SK-N-DZ (cell line): ENCODE measurements at places on chromosomes 16 and 17.

DNA sequence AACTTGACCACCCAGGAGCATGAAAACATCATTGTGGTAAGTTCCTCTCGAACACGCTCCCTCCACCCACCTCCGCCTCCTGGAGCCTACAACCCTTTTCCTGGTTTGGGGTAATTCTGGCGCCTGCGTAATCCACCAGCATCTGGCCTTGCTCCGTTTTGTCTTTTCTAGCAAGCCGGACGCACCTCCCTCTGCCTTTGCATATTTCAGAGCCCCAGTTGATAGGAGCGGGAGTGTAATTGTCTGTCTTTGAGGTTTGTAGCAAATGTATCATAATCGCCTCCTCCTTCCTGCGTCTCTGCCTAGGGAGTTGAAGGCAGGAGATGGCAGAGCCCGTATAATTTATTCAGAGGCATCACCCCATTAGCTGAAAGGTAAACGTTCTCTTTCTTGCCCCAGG lies 121.3 kb upstream of the PLCG2 start:
- no peak for DNase-seq

GRCh38 chr17:34654276-34654880 lies 75.0 kb downstream of the TMEM132E start:
- DNase-seq = no peak

GRCh38 chr17:39118674-39119419 lies 32.6 kb downstream of the PLXDC1 start:
- DNase-seq = no peak

DNA sequence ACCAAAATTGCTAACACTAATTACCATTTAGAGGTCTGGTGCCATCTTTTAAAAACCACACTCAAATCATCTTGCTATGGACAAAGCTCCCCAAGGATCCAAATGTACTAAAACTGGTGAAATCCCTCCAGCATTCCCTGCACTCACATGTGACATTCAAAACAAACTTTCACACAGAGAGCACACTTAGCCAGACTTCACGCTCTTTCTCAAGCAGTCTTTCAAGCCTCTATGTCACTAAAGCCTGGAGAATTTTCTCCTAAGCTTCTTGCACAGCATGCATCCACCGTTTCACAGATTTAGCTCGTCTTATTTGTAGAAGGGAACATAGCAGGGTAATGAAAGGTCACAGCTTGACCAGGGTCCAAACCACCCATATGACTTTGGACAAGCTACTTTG lies 19.3 kb downstream of the CMTM3 start:
- DNase-seq = no peak

DNA sequence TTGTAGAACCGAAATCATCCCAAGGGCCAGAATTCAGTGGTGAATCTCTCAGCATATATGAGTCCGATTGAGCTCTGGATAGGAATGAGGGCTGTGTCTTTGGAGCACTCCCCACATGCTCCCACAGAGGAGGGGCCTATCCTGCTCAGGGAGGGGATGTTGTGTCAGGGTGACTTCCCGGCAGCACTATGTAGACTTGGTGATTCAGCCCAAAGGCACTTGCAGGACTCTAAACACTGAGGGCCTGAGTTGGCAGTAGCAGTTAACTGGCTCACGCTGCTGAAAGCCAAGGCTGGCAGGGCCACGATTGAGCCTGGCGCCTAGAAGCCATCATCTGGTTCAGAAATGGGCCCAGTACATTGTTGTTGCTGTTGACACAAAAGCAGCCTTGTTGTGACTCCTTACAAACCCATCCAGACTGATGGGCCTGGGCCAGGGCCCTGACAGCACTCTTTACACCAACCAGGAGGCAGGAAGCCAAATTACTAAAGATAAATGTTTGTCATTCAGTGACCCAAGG lies 31.9 kb downstream of the NMT1 start:
- DNase-seq = no peak

DNA sequence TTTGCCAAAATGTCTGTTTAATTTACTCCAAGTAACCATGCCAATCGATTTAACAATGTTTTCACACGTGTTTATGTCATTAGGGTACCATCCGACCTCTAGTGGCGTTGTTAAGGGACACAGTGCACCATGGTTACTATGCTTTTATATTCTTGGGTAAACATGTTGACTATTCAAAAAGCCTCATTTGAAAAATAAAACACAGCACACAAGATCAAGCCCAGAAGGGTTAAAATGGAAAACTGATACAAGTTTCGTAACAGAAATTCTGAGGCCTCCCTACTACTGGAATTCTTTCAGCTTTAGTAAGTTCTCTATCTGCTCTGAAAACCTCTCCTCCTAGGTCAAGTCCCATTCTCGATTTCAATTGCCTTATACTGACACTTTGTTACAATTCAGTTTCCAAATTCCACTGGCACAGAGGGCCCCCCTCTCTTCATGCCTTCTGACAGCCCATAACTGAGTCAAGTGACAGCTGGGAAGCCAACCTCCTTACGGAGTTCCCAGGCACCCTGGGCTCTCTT lies 2.1 kb downstream of the CFAP20 start:
- no peak for DNase-seq

DNA sequence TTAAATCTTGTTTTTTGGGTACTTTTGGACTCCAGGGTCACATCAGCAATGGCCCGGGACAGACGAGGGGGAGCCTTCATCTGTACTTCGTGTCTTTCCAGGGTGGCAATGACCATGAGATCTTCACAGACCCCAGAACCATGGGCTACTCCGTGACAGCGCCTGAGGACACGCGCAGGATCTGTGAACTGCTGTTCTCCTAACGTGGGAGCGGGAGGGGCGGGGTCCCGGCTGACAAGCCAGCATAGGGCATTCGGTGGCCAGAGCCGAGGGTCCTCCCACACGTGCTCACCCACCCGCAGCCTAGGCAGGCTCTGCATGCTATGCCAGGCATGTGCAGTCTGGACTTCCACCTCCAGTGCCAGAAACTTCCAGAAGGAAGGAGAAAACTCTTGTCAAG lies 21.2 kb downstream of the CARHSP1 start:
- no peak for DNase-seq
